RWPE1 (cell line): ENCODE measurements at places on chromosomes 3 and 15.

DNA sequence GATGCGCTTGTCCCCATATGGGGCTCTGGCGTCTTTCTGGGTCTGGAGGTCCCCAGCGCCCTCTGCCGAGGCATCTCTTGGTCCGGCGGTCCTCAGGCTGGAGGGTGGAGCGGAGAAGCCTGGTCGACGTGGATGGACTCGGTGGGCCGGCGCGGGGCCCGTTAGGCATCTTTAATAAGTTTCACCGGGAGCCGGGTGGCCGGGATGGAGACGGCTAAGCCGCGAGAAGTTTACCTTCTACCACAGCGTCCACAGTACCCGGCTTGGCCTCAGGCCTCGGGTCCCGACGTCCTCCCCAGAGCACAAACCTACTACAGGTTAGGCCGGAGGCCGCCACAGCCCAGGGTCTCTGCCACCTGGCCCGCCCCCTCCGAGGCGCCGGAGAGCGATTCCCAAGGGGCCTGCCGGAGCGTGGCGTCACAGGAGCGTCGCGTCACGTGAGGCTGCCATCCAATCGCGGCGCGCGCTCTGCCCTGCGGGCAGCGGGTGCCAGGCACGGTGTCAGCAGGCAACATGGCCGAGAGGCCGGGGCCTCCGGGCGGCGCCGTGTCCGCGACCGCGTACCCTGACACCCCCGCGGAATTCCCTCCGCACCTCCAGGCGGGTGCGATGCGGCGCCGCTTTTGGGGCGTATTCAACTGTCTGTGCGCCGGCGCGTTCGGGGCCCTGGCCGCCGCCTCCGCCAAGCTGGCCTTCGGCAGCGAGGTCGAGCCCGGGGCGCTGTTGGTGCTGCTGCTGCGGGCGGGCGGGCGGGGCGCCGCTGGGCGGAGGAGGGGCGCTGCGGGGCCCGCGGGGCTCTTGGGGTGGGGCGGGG lies at the start of gene TMEM42:
TMEM42 (plus strand) TSS at position 501 of the 814 bp plus-strand sequence; CDS start at position 514, 13 bp downstream.
- DNase-seq = peak; percentile 81

DNA sequence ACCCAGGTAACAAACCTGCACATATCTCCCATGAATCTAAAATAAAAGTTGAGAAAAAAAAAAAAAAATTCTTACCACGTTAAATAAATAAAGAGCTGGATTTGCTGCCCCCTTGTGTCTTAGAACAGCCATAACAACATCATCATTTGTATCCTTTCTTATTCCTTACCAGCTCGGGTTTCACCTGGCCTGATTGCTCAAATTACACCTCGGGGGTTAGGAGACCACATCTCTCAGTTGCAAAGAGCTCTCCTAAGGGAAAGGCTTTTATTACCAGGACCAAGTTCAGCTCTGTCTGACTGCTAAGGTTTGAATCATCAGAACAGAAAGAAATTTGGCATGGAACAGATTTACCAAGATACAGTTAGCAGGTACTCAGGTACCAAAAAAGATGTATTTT lies 25.8 kb upstream of the RPL39L start:
- DNase-seq = peak; percentile 59

GRCh38 chr15:60004009-60004845 lies at the start of gene FOXB1:
Gene FOXB1, plus strand, starts transcription at chr15:60004311. Its CDS starts 653 bp downstream, at chr15:60004964.
- no peak for DNase-seq

DNA sequence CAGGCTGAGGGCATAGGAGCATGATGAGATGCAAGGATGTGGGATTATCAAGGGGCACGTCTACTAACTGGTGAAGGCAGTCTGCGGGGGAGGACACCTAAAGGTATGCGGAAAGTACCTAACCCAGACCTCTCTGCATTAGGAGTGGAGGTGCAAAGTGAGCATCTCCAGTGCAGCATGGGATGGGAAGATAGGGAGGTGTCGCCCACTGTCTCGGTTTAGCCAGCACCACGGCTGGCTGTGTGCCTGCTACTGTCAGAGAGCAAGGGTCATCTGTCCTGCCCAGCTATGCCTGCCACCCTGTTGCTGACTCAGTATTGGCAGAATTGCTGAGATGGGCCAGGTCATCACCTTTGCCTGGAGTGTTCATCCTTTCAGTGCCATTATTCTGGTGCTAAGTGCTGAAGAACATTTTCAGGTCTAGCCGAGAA lies 40.1 kb downstream of the OXNAD1 start:
- DNase-seq = no peak

DNA sequence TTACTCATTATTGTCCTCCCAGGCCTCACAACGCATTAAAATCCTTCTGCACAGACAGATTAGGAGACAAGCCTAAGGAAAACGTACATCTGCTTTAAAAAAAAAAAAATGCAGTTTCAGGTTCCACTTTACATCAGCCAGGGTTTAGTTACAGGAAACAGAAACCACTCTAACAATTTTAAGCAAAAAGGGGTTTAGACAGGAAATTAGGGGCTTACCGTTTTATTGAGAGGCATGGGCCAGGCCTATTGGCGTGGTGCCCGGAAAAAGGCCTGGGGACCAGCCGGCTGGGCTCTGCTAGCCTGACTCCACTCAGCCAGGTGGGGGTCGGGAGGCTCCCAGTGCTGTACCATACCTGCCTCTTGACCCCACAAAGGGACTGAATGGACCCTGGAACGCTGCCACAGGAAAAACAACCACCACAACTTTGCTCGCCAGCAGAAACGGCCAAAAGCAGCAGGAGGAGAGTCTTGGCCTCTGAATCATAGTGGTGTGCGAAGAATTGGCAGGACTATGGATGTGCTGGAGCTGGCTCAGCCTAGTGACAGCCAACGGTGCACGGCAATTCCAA lies 124.3 kb downstream of the CHSY1 start:
- DNase-seq = peak; percentile 52

GRCh38 chr15:34721802-34722438 lies 32.9 kb downstream of the GJD2 start:
- DNase-seq = peak; percentile 77

GRCh38 chr3:52983336-52983807 lies 62.5 kb downstream of the SFMBT1 start:
- no peak for DNase-seq

DNA sequence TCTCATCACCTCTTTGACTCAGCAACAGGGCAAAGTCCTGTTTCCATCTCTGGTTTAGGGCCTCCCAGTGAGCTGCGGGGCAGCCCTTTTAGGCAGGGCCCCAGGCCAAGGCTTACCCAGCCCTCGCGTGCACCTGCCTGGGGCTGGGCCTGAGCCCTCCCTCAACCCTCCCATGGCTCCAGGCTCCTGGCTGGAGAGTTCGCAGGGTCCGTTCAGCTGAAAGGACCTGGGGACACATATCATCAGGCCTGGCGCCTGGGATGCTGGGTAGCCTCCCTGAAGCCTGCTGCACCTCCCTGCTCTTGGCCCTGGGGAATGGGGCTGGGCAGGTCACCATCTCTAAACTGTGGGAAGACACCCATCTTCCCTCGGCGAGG lies 29.7 kb downstream of the HDAC11 start:
- no peak for DNase-seq

DNA sequence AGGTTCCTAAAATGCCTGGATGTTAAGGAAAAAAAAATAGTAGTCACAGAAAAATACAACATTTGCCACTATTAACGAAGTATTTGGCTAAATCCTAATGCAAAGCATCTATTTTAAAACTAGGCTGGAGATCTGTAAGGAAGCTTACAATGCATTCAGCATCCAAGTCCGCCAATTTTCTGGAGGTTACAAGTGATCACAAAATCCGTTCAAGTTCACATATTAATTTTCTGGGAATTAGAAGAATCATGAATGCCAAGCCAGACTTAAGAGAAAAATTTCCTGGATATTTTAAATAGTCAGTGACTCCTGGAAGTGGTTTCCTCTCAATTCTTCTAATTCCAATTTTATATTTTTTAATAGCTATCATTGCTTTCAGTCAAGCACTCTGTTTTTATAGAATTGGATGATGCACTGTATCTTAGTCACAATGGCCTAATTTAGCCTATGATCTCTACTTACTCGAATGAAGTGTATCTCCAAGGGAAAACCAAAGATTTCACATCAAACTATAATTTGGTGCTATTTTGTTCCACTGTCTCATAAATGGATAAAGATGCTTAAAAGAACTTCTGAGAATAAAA lies 60.4 kb downstream of the P3H2 start:
- DNase-seq = no peak

DNA sequence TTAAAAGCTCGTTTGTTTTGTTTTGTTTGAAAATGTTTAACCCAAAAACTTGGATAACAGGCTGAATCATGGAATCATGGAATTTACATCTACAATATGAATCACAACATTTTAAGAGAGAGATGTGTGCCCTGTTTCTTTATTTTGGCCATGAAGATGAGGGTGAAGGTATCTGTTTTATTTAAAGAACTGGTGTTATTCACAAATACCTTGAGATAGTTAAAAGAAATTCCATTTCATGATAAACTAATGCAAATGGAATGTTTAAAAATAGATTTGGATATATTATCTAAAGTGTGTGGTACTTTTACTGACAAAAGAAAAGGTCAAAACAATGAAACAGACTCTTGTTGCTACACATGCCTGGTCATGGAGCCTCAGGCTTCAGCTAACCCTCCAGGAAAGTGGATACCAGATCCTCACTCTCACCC lies 486.0 kb upstream of the CFAP20DC start:
- DNase-seq = no peak

DNA sequence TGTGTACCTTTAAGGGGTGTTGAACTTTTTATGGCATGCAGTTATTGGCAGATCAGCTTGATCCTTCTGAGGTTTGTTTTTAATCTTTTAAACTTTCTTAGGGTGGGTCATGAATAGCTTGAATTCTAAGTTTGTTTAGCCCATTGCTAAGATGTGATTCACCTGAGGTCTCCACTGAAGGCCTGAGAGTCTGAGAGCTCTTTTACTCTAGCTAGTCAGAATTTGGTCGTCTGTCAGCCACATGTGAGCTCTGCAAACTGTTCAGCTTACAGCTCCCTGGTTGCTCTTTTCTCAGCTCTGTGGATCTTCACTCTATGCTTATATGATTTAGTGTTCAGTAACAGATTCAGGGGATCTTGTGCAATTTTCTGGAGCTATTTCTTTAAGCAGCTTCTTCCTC lies 161.3 kb downstream of the ABHD5 start:
- DNase-seq = no peak

DNA sequence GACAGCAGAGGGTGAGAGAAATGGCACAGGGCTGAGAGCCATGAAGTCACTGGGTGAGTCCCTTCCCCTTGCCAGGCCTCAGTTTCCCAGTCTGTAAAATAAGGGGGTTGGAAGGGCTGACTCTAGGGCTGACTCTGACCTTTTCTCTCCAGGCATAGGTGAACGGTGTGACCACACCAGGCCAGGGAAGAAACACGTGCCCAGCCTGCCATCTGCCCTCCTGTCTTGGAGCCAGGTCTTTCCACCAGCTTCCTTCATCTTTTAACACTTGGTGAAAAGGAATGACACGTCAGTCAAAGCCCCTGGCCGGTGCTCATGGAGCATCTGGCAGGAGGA lies 74.4 kb downstream of the CPN2 start:
- DNase-seq = no peak

DNA sequence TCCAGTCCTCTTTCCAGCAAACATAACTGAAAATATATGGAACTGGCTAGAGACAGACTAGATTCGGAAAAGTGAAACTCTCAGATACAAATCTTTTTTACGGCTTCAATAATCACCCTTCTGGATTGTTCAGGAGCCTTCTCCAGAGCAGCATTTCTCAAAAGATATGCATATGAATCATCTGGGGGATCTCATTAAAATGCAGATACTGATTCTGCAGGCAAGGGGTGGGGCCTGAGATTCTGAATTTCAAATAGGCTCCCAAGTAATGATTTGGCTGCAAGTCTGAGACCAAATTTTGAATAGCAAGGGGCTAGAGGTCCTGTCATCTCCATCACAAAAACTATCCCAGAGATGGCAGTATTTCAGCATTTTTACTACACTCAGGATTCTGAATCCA lies 165.4 kb downstream of the CTNNB1 start:
- DNase-seq = no peak

GRCh38 chr15:75455424-75455981 lies 4.0 kb upstream of the SIN3A start:
- DNase-seq = peak; percentile 90

GRCh38 chr3:126706631-126707030 lies 2.6 kb downstream of the CHCHD6 start:
- no peak for DNase-seq

- no peak for DNase-seq
Observed at GRCh38 chr15:43514241-43515057, 3.0 kb upstream of the MAP1A start.

GRCh38 chr3:52091586-52092270 lies 35.4 kb upstream of the DUSP7 start:
- no peak for DNase-seq

- no peak for DNase-seq
Observed at GRCh38 chr3:140704733-140705132, 26.9 kb downstream of the TRIM42 start.

- DNase-seq = peak; percentile 61
Observed at GRCh38 chr3:111851511-111851954, 7.5 kb upstream of the PHLDB2 start.

DNA sequence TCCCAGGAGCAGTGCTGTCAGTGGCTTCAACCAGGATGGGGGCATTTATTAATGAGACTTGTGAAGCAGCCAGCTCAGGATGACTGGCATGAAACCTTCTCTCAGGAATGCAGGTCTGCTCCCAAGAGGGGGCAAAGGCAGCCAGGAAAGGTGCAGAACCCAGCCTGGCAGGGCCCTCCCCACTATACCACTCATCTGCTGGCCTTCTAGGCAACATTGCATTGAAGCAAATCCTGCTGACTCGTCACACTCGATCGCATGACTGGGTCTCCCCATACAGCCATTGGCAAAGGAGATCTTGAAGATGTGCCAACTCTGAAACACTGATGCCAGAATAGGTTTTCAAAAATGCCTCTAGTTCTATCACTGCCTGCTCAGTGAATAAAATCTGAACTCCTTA lies 65.7 kb upstream of the CMTM7 start:
- DNase-seq = peak; percentile 6

DNA sequence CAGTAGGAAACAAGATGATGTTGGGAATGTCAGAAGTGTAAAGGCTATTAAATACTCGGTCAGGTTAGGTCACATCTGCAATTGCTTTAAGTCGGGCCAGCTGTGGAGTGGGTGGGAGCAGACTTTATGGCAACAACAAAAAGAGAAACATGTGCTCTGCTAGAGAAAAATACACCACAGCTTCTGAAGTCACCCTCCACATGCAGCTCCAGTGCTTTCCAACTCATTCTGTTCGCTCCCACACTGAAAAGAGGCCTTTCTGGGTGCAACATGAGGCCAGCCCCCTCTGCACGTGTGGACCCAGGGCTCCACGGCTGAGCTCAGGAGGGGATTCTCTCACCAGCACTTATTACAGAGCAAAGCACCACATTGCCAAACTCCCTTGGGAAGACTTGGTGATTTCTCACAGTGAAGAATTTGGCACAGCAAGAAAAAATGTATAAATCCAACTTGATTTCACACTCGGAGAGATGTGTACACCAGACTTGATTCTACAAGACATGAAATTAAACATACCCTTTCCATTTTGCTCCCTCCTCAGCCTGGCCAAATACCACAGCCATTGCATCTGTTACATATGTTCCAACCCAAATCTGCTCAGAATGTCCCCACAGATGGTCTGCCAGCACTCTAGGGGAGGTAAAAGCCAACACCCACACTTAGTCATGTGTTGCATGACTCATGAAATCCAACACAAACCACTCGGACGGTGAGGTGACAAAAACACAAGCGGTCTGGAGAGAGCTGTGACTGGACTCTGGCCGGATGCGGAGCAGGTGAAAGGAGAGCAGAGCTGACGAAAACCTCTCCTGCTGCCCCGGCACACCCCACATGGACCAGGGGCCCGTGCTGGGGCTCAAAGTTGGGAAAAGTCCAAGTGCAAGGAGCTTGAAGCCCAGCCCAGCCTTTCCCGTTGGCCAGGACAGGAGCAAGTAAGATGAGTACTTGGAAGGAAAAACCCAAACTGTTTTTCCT lies 74.6 kb downstream of the ITGB5 start:
- DNase-seq = peak; percentile 60

- no peak for DNase-seq
Observed at GRCh38 chr3:98565843-98566242, 27.6 kb downstream of the CPOX start.
